Uterus (tissue), 4 donors: ENCODE measurements at places on chromosomes 2 and 18.
A peak's percentile ranks its signal among the peaks of the same experiment; 100 is the strongest.

GRCh38 chr2:212299943-212300342, 238.7 kb downstream of the ERBB4 start:
- no peak for DNase-seq

DNA sequence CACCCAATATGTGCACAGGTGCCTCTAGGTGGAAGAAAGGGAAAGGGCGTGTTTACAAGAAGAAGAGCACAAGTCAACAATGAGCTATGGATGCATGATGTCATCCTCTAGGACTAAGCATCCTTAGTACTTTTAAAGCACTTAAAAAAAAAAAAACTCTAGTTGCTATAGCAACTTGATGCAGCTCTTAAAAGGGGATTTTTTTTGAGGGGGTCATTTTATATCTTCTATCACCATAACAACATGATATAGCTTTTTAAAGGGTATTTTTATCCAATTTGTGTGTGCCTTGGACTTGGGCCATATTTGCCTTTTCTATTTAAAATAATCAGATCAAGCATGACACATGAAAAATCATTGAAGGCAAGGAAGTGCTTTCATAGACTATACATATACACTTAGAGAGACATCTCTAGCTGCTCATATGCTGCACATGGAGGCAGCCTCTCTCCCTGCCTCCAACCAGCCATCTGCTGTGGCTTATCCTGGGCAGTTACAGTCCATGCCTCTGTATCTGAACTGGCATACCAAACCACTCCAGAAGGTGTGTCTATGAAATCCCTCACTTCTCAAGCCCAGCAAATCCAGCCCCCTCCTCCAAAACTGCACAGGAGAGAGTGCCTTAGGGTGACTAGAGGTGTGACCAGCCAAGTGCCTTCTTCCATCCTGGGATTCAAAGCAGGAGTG, 165.4 kb downstream of the MSH2 start:
- DNase-seq, result no peak

DNA sequence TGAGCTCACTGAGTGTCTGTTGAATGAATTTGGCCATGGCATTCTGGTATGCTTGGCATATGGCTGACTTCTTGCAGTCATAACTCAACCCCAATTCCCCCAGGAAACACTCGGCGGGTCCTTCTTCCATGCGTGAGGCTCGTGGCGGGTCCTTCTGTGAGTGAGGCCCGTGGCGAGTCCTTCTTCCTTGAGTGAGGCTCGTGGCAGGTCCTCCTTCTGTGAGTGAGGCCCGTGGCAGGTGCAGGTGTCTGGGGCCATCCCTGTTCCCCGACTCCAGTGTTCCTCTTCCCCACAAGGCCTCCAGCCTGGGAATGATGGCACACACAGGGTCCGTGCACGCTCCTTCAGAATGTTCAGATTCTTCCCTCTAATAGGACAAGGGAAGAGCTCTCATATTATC, 169.0 kb downstream of the EIPR1 start:
- no peak for DNase-seq

- no peak for DNase-seq
Observed at GRCh38 chr2:223247136-223247535, 195.1 kb downstream of the KCNE4 start.

- DNase-seq, result no peak
Observed at GRCh38 chr18:66393463-66393862, 210.4 kb downstream of the CDH19 start.

DNA sequence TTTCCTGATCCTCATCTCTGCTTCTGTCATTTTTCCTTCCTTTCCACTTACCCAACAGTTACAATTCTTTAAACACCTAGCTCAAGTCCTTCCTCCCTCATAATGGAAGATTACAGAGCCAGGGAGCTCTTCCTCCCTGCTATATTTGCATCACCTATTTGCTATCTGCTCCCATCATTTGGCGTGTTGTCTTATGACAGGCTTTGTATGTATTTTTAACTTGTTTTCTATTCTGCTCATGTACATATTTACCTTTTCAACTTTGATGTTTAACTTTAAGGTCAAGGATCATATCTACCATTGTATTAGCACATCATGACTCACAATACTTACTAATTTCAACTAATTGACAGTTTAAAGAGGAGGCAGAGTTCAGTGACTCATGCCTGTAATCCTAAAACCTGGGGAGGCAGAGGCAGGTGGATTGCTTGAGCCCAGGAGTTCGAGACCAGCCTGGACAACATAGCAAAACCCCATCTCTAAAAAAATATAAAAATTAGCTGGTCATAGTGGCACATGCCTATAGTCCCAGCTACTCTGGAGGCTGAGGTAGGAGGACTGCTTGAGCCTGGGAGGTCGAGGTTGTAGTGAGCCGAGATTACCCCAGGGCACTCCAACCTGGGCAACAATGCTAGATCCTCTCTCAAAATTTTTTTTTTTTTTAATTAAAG, 308.0 kb upstream of the STON1 start:
- DNase-seq, result no peak

- no peak for DNase-seq
Observed at GRCh38 chr18:58787536-58788149, 77.0 kb upstream of the ZNF532 start.

GRCh38 chr2:46246790-46247189, 50.4 kb upstream of the EPAS1 start:
- DNase-seq, result no peak

- no peak for DNase-seq
Observed at GRCh38 chr18:76752400-76752799, 70.0 kb upstream of the ZNF236 start.

GRCh38 chr18:43846299-43846698, 569.0 kb upstream of the SYT4 start:
- DNase-seq, result no peak

GRCh38 chr18:8069708-8070107, 502.6 kb downstream of the PTPRM start:
- no peak for DNase-seq

- DNase-seq, result no peak
Observed at GRCh38 chr2:1864301-1864980, 120.1 kb upstream of the PXDN start.

DNA sequence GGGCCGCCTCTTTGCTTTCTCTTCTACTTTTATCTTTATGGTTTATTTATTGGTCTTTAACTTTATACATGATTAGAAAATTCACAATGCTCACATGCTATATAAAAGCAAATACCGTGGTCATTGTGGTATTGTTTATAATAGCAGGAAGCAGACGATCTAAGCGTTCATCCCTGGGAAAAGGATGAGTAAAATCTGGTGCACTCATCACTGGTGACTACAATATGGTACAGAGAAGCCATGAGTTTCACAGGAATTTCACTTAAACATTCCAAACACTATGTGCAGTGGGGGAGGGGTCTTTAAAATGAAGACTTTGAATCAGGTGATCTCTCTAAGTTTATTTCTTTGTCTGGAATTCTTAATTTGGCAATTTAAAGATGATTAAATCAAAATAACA, 97.9 kb downstream of the SCN3A start:
- no peak for DNase-seq

- DNase-seq, result no peak
Observed at GRCh38 chr2:238167761-238168160, 9.0 kb downstream of the ERFE start.

DNA sequence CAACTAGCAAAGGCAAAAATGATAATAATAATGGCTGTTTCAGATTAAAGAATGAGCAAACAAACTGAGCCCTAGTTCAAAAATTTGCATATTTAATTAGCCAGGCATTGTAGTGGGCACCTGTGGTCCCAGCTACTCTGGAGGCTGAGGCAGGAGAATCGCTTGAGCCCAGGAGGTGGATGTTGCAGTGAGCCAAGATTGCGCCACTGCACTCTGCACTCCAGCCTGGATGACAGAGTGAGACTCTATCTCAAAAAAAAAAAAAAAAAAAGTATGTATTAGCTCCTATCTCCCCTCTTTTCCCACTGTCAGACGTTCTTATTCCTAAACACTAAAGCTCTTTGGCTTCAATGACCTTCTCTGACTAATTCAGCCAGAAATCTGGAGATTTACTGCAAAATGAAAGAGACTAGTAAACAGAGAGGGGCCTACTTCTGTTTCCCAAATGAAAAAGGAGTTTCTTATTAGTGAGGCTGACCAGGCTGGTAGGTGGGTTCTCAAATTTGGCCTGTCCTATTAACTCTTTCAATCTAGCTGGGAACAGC, 3.9 kb upstream of the SRBD1 start:
- no peak for DNase-seq

GRCh38 chr2:146251328-146251727, 1593.5 kb upstream of the ACVR2A start:
- no peak for DNase-seq

GRCh38 chr2:143903172-143903856, 616.6 kb downstream of the ZEB2 start:
- no peak for DNase-seq

DNA sequence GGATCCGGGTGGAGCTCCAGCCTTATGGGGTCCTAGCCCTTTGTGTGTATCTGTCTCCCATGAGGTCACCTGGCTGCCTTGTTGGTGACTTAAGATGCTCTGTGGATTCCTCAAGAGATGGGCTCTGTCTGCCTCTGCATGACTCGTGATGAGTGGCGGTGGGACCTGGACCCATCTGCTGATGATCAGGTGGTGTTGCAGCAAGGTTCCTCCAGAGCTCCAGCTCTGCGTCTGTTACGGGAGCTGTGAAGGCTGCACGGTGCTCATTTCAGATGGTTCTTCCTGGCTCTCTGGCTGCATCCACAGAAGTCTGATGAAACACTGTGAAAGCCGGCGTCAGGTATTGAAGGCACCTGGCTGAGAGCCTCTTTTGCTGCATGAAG, 2.4 kb downstream of the AGAP1 start:
- no peak for DNase-seq

- DNase-seq, result no peak
Observed at GRCh38 chr2:205216580-205216979, 465.7 kb upstream of the NRP2 start.

GRCh38 chr2:44371445-44371844, 9.7 kb downstream of the CAMKMT start:
- DNase-seq, result no peak

DNA sequence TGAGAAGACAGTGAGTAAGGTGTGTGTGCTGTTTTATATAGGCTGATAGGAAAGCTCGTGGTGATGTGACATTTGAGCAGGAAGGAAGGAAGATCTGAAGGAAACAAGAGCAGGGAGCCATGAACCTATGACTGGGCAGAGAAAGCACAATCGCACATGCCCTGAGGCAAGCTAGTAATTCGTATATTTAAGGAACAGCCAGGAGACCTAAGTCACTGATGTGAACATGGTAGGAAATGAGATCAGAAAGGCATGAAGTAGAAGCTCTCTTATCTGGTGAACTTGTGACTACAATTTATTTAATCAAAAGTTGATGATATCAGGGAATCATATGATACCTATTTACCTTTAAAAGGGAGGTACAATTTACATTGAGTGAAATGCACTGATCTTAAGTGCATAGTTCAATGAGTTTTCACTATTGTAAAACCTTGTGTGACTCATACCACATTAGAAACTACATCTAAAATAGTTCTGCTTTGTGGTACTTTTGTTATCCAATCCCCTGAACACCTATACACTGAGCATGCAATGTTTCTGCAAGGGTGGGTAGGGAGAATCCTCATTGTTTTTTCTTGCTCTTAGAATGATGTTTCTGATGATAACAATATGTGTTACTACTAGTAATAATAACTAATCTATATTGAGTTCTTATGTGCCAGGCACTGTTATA, 67.5 kb downstream of the GALNT13 start:
- no peak for DNase-seq

- no peak for DNase-seq
Observed at GRCh38 chr2:99485411-99485810, 4.4 kb downstream of the REV1 start.

GRCh38 chr2:9517118-9517782, 38.4 kb downstream of the ADAM17 start:
- DNase-seq, result no peak

DNA sequence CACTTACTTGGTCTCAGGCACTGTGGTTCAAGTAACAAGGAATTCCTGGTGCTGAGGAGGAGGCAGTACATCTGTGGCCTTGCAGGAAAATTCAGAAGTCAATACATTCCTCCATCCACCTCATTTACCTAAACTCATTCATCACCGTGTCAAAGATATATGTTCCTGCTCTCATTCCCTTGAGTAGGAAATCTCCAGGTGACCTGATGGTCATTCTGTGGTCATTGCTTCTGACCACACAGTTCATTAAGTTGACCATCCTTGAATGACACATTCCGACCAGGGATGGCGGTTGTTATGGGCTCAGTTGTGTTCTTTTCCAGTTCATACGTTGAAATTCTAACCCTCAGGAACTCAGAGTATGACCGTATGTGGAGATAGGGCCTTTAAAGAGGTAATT, 2.1 kb upstream of the STK17B start:
- no peak for DNase-seq

GRCh38 chr2:240323601-240324291, 111.7 kb upstream of the GPC1 start:
- no peak for DNase-seq

- DNase-seq, result no peak
Observed at GRCh38 chr18:55262021-55262560, 302.8 kb upstream of the CCDC68 start.

DNA sequence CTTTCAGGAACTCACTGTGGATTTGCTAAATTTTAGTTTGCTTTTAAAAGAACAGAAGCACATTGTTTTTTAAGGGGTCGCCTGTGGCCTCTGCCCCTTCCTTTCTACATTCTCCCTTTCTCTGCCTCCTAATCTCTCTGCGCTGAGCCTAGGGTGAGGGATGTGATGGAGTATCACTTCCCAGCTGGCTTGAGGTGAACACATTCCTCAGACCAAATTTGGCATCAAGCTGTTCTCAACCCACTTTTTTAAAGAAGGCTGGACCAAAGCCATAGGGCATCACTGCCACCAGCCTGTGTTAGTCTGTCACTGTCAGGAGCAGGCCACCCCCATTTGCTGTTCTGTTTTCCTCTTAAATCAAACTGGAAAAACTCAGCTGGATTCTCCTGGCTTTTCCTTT, 27.4 kb downstream of the EIF4E2 start:
- no peak for DNase-seq

GRCh38 chr2:104889291-104889959, 35.5 kb downstream of the POU3F3 start:
- DNase-seq, result no peak

GRCh38 chr2:173521450-173522192, 166.9 kb downstream of the CDCA7 start:
- no peak for DNase-seq

DNA sequence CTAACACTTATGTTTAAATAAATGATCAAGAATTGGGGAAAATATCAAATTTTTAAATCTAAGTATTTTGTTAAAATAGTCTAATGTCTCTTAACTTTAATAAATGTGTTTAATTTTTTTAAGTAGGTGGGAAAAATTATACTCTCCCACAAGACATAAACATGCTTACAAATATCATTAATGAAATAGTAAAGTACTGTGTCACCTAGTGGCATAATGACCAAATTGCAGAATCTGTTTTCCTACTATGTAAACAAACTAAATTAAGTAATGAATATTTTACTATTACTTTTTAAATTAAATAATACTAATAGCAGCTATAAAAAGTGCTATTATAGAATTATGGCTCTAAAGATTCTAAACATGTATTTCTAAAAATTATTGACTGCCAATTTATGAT, 52.0 kb upstream of the CHAC2 start:
- DNase-seq, result no peak

GRCh38 chr2:207352978-207353671, 176.6 kb upstream of the CREB1 start:
- peak; percentile 22 for DNase-seq

- no peak for DNase-seq
Observed at GRCh38 chr2:161745866-161746614, 121.8 kb downstream of the SLC4A10 start.
